ENCODE measurements at places on chromosomes 4 and X.

GRCh38 chrX:30150196-30150895, 65.0 kb upstream of the MAGEB2 start:
- no peak for DNase-seq

DNA sequence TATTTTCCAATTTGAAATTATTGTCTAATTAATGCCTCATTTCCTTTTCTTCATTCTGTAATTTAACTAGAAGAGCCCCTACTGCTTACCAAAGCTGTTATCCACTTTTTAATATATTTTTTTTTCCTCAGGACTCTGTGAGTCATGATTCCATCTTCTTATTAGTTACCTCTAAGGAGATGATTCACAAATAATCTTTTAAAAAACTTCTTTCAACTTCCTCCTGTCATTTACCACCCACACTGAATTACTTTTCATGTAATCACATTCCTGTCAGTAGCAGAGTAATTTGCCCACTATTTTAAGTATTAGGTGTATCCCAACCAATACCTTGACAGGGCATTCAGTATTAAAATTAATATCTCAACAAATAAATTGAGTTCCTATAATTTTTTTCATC, 470.9 kb upstream of the ADGRL3 start:
- DNase-seq = no peak

- no peak for DNase-seq
Measured at GRCh38 chrX:107726816-107727534, 48.6 kb downstream of the TSC22D3 start.

- DNase-seq = no peak
Measured at GRCh38 chr4:104879854-104880253, 266.8 kb upstream of the TET2 start.

GRCh38 chr4:121239951-121240350, 75.8 kb upstream of the TNIP3 start:
- no peak for DNase-seq

DNA sequence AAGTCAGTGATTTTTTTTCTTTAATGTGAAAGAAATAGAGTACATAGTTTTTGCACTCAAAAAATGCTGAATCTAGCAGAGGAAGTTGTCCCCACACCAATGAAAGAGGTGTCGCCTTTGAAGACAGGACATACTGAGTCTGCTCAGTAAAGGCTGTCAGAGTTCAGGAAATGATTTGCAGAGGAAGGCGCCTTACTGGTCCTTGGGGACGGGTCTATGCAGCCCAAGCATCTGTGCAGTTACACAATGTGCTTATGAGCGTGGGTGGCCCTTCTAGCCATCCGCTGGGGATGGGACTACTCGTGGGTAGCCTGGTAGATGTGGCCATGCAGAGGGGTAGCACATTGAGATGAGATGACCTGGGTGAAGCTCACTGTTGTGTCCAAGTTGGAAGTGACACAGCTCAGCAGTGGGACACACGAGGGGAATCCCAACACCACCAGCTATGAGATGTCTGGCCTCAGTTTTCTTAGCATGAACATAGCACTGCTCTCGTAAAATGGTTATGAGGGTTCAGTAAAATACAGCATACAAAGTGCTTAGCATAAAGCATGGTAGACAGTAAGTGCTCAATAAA, 116.5 kb upstream of the RBPJ start:
- DNase-seq = no peak

DNA sequence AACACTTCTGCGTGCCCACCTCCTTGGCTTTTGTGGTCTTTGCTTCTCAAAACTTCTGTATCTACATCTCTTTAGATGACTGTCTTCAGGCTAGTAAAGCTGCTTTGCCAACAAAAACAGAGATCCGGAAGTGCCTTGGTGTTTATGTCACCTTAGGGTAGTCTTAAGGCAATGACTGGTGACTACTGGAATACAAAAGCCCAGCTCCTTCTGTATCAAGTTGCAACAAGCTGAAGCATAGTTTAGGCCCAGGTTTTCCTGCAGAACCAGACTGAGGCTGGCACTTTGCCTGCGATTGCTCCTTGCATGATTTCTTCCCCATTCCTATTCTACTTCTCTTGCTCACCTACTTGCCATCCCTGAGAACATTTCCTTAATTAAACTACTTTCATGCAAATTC, 333.8 kb downstream of the DMD start:
- DNase-seq = no peak

DNA sequence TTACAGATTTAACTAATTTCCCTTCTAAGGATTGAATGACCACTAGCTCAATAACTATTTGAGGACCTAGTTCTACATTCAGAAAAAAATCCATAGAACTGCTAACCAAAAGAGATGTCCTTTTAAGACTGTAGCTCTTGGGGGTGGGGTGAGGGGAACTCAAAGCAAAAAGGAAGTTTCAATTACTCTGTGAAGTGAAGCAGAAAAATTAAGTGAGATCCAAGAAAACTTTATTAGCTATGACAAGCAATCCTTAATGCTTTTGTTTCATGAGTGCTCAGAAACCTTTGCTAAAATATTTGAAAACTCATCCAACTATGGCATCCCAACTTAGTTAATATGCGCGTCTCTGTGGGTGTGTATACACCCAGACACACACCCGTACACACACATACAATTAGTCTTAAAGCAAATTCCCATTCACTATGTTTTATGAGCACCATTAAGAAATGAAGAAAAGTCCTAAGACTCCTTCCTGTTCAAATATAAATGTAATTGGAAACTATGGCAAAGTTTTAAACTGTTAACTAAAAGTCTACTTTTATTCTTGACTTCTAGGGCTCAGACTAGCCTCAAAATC, 44.5 kb downstream of the GPC4 start:
- DNase-seq = no peak
